ENCODE measurements at places on chromosomes 1 and 21.

- DNase-seq: no peak
Measured at GRCh38 chr21:27371975-27372331, 405.1 kb upstream of the ADAMTS5 start.

DNA sequence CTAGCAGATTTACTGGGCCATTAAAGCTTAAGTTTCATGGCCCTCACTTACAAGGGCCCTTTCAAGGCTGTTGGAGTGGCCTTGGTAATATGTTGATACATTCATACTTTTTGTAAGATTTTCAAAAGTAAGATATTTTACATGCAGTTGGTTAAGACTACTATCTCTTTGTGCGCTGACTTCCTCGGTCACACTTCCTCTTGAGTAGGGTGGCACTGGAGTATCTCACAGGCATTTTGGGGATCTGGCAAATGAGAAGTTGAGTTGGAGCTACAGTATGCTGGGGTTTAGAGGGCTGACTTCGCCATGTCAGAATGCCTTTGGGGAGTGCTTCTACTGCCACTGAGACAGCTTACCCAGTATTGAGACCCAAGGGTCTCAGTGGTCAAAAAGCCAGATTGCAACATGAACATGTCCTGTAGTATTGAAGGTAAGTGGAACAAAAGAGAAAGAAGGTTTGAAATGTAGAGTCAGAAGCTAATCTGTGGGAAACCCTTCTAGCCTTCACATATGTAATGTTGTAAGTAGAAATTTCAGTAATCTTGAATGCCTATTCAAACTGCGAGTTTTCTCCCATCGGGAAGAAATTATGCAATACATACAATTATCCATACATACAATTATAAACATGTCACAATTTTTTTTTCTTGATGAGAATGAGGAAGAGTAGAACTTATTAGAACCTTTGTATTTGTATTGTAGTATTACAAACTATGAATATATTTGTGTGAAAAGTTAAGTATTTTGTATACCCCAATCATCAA is 32.3 kb upstream of the RALGPS2 start:
- DNase-seq: no peak

GRCh38 chr1:197944485-197944884 is 27.3 kb downstream of the LHX9 start:
- no peak for DNase-seq

DNA sequence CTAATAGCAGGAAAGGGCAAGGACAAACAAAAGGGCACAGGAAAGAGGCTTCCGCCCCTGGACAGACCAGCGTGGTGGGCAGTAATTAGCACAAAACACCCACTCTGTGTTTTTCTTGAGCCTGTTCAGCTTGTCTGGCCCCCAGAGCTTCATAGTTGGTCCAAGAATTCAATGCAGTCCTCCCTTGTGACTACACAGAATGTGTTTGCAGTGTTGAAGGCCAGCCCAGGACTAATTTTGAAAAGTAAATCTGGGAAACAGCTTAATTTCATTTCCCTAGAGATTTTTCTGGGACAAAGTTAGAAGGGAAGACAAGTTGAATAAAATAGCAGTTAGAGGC is 49.2 kb upstream of the LMO4 start:
- DNase-seq: no peak

GRCh38 chr1:167500283-167500860 is 18.0 kb downstream of the CD247 start:
- no peak for DNase-seq

- no peak for DNase-seq
Measured at GRCh38 chr1:39427912-39428311, 63.5 kb upstream of the BMP8A start.
